Activated T-helper 2 cell treated with anti-CD3 and anti-CD28 coated beads, Interferon-gamma antibody, Interleukin-2, Interleukin-4, amounts not matched to agents 10 μg/mL and 5 μg/mL and 100 μg/mL, durations not matched to agents 14 hours and 24 hours and 36 hours (primary cell): ENCODE measurements at places on chromosomes 2 and 18.

- no peak for DNase-seq
- H3K4me1 ChIP-seq = peaks cover 29% of the 10 kb centered on the region
- H3K27ac ChIP-seq = no peak overlapping the region
- H3K27me3 ChIP-seq = no peaks in the 10 kb centered on the region
- peaks cover 10% of the 10 kb centered on the region for H3K36me3 ChIP-seq
Measured at GRCh38 chr2:86367499-86367777, 30.0 kb upstream of the REEP1 start.

DNA sequence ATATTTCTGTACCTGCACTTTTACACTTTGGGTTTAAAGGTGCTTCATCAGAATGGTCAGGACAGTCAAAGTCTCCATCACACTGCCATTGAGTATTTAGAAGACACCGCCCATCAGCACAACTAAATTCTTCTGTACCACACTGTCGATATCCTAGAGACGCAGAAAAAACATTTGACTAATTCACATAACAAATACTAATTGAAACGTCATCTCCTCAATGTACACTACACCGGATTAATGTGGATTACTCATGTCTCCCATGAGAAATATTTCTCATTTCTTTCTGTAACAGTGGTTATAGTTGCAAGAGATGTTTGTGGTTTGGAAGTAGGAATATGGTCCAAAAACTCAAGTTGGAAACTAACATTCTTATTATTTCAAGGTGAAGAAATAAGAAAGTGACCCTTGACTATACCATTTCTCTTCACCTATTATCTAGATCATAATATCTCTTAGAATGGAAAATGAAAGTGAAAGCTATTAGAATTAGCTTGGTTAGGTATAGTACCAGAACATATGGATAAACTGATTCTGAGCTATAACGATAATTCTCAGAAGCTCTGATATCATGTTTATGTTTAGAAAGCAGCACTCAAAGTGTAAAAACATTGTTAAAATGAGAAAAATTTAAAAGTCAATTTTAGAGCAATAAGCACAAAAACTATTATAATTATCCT lies 1627.7 kb downstream of the LRP1B start:
- no peak overlapping the region for H3K27ac ChIP-seq
- no peak for DNase-seq
- H3K27me3 ChIP-seq = no peaks in the 10 kb centered on the region
- no peak overlapping the region for H3K4me3 ChIP-seq

DNA sequence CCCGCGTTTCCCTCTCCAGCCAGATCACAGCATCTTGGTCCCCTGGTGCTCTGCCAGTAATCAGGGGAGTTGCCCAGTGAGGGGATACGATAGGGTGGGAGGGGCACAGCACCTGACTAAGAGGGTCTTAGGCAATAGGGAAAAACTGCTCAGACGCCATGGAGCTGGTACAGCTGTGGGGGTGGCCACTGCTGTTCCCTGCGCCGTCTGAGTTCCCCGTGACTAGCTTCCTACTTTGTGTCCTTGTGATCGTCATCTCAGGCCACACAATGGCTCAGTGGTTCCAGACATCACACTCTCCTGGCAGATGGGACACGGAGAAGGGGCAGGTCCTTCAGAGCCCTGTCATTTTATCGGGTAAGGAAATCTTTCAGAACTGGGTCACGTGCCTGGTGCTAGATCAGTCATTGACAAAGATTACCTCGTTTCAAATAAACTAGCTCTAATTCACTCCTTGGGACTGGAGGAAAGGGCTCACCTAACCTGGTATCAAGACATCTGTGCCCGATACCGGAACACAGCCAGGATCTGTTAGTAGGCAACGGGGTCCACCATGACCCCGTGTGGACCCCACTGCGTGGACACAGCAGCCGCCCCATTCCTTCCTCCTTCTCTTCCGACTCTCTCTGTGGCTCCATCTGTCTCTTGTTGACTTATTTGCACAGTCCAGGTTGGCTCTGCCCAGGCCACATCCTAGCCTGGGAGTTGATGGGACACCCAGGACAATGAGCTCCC lies 101.6 kb downstream of the PTGR3 start:
- no peak for DNase-seq
- no peaks in the 10 kb centered on the region for H3K4me1 ChIP-seq
- no peaks in the 10 kb centered on the region for H3K27me3 ChIP-seq
- no peaks in the 10 kb centered on the region for H3K36me3 ChIP-seq

DNA sequence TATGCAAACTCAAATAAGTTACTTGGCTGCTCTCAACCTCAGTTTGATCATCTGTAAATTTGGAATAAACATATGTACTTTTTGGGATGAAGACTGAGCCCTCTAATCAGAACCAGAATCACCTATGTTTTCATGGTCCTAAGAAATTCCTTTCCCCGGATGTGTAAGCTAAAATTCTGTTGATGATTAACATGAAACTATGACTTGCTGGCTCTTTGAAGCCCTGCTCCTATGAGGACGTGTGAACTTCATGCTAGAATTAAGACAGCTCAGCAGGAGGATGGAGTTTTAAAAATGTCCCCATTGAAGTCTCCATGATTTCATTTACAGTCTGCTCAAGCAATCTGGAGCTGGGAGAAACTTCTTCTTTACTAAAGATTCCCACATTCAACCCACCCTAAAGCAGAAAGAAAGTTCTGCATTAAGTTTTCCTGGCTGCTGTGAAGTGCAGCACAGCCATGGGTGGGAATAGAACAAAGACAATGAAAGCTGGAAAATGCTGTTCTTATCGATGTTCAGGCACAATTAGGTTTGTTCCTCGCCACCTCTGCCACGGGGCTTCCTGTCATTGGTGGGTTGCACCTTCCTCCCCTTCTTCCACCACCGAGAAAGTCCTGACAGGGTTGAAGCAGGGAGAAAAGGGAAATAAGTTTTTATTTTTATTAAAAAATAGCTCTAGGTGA lies 50.9 kb downstream of the ADCYAP1 start:
- no peak overlapping the region for H3K27ac ChIP-seq
- no peak overlapping the region for H3K4me3 ChIP-seq
